ENCODE measurements at places on chromosomes 1 and 21.

DNA sequence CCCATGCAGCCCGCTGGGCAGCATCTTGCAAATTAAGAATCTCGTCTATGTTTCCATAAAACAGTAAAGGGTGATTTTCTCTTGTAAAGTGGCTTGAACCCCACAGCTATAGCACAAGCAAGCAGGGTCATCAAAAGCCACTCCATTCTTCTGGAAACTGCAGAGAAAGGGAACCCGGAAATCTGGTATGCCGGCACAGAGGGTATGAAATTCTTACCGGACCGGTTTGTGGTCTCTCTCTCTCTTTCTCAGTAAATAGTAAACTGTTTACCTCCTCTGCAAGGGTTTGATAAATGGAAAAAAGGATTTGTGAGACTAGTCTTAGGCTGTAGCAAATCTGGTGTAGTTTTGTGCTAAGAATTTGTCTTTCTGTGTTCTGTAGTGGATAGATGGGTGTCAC is 2.7 kb upstream of the ADSS2 start:
- no peak for DNase-seq

DNA sequence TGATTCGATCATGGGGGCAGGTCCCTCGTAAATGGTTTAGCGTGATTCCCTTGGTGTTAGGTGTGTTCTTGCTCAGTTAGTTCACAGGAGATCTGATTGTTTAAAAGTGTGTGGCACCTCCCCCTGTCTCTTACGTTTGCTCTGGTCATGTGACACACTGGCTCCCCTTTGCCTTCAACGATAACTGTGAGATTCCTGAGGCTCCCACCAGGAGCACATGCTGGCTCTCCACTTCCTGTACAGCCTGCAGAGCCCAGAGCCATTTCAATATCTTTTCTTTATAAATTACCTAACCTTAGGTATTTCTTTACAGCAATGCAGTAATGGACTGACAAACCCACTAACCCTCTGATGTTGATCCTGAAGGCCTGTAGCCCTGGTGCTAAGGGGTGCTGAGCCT is 141.9 kb downstream of the FCRL5 start:
- DNase-seq = no peak

- no peak for DNase-seq
Observed at GRCh38 chr1:153760440-153760839, 14.8 kb upstream of the SLC27A3 start.

DNA sequence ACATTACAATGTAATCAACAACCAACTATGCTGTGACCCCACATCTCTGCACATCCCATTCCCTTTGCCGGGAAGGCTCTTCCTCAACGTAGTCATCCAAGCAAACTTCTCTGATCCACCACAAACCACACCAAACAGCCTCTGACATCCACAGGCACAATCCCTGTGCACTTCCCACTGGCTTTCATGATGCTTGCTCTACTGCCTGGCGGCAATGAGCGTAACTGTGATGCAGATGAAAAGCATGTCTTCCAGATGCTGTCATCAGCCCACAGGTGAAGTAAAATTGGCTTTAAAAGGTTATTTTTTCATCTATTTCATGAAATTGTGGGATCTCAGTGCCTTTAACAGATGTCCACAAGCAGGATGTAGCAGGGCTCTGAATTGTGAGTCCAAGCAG is 635.2 kb downstream of the SMYD3 start:
- no peak for DNase-seq

DNA sequence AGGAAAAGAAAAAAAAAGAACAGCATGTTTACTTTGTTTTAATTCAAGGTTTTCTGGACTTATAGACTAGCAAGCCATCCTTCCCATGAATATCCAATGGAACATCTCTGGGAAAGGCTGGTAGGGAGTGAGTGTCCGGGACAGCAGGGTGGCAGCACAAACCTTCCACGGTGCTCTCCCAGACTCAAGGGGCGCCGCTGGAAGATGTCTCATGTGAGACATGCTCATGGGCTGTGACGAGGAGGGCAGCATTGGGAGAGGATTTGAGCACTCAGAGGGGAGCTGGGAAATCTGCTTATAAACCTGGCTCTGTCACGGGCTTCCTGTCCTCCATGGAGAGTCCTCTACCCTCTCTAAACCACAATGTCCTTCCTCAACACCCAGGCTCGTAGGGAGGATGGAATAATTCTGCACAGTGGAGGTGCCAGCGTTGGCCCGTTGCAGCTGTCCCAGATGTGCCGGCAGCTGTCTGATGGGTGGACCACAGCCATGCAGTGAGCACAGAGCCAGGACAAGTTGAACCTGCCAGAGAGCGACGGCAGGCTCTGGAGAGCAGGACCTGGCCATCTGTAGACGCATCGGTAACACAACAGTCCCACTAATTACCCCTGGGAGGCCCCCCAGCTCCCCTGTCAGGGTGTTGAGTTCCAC is 100.1 kb upstream of the IGSF21 start:
- no peak for DNase-seq

- no peak for DNase-seq
Observed at GRCh38 chr1:91814448-91814847, 71.5 kb downstream of the TGFBR3 start.

- no peak for DNase-seq
Observed at GRCh38 chr21:44575307-44576024, 1.9 kb downstream of the KRTAP10-4 start.

DNA sequence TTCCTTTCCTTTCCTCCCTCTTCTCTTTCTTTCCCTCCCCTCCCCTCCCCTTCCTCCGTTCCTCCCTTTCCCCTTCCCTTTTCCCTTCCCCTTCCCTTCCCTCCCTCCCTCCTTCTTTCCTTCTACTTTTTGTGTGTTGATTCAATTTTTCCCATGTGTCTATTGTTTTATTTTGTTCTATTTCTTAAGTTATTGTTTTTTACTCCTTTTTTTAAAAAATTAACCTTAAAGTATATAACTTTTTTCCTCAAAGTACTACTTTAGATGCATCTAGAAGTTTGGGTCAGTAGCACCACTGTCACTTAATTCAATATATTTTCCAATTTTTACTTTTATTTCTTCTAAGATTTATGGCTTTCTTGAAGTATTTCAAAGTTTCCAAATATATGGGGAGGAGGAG is 448.2 kb upstream of the VAMP3 start:
- DNase-seq = no peak

- no peak for DNase-seq
Observed at GRCh38 chr21:35475762-35476161, 426.7 kb upstream of the RUNX1 start.

DNA sequence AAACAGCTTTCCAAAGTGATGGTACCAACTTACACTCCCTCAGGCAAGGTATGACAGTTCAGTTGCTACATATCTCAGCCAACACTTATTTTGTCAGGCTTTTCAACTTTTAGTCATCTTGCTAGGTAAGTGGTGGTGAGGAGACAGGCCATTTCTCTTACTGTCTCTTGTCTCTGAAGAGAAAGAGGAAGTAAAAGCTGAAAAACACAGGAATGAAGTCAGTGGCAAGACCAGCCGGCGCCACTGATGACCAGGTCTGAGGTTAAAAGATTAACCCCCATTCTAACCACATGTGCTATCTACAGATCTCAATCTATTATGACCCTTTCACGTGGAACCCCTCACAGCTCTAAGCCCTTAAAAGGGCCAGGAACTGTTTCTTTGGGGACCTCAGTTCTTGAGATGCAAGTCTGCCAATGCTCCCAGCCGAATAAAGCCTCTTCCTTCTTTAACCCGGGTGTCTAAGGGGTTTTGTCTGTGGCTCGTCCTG is 4.2 kb downstream of the ADCY10 start:
- DNase-seq = no peak
